Left ventricle myocardium inferior (tissue), 1 donor: ENCODE measurements at places on chromosomes 2 and 18.

DNA sequence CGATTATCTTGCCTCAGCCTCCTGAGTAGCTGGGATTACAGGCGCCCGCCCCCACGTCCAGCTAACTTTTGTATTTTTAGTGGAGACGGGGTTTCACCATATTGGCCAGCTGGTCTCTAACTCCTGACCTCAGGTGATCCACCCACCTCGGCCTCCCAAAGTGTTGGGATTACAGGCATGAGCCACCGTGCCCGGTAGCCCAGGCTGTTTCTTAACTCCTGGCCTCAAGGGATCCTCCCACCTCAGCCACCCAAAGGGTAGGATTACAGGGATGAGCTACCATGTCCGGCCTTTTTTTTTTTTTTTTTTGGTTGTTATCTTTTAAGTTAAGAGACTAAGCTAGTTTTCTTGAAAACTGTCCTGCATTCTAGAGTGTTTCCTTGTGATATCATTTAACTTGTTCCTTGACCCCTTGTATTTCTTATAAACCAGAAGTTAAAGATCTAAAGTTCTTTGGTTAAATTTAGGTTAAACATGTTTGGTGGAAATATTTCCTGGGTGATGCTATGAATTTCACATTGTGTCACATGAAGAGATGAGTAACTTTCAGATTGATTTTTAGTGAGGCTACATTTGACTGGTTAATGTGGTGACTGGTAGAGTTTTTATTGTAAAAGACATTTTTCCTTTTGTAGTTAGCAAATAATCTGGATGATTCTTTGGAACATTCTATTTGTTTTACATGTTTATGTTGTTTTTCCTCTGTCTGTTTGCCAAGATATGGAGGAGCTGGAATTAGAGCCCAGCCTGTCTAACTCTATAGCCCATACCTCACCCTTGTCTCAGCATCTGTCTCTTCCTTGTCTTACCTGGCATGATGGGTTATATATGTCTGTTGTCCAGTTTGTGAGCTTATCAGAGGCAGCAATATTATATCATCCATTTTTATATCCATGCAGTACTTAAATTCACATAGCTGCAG is 5.2 kb downstream of the NCAPH start:
- no peak for DNase-seq

DNA sequence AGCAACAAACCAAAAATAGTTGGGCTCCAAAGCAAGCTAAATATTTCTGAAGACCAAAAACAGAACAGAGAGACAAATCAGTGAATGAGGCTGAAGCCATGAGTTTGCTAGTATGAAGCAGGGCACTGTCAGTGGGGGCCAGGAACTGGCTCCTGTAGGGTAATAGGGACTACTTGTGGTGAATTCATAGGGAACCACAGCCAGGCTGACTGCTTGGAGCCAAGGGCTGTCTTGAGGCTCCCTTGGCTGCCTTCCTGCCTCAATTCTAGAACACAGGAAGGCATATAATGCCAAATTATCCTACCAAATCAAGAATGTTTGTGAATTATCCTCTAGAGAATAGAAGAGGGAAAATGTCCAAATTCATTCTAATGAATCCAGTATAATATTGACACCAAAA is 406.0 kb downstream of the CCDC85A start:
- DNase-seq = no peak

- DNase-seq = no peak
These were observed 5.0 kb downstream of the NDUFS1 start for GRCh38 chr2:206154197-206154596.

DNA sequence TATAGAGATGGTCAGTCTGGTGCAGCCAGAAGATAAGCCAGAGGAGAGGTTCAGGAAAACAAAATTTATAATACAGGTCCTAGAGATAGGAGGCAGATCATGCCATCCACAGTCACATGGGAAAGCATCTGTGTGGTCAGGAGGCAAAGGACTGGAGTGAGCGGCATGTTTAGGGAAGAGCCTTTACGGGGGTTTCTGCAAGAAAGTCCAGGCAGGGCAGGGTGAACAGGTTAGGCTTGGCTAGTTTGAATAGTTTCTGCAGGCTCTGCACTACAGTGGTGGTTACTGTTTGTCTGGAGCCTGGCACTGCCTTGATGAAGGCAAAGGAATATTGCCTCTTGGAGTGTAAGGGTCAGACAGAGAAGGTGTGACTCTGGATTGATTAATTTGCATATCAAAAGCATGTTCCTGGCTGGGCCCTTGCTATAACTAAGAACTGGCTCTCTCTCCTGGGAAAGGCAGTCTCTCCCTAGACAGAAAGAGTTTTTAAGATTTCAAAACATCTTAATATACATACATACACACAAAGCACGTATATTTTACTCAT is 1034.7 kb upstream of the CHAC2 start:
- DNase-seq = no peak

DNA sequence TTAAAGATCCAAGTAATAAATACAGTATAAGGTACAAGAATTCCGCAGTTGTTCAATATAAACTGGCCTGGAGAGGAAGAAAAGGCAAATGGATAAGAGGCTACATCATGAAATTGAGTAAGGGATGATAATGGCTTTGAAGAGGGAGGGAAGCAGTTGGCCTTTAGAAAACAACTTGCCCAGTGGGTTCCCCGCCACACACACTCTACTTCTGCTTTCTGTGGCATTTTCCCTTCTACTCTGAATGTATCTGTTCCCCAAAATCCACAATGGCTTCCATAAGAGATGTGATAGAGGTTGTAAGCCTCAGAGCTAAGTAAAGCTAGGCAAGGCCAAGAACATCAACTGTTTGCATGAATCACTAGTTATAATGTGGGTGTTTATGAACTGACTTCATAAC is 221.3 kb downstream of the MBD2 start:
- no peak for DNase-seq

DNA sequence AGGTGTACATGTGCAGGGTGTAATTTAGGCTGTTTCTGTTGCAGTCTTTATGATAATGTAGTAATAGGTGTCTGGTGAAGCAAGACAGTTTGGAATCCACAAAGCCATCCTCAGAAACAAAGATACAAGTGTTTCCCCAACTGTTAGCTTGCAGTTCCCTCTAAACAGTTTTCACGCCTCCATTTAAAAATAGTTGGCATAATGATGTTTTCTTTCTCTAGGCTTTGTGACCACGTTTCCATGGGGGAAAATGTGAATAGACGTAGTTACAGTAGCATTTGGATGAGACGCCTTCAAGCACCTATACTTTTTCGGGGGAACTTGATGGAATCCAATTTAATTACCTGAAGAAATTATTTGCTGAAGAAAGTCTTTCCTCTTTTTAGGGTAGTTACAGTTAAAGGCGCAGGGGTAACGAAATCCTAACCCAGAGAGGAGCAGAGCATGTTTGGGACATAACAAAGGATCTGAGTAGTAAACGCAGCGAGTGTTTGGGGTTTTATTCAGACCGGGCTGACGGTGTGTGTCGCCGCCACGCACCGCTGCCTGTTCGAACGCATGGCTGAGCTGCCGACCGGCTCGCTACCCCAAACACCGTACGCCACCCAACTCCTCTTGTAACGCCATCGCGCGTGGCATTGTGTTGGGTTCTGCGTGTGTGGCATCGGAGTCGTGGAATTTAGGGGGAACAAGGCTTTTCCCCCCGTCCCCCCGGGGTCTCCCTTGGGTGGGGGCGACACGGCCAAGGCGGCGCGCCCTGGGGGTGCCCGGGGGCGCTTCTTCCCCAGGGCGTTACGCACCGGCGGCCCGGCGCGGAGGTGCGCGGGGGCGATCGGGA is 681 bp upstream of the NRP2 start:
- DNase-seq = no peak
